ENCODE measurements at places on chromosomes 16 and 17.

DNA sequence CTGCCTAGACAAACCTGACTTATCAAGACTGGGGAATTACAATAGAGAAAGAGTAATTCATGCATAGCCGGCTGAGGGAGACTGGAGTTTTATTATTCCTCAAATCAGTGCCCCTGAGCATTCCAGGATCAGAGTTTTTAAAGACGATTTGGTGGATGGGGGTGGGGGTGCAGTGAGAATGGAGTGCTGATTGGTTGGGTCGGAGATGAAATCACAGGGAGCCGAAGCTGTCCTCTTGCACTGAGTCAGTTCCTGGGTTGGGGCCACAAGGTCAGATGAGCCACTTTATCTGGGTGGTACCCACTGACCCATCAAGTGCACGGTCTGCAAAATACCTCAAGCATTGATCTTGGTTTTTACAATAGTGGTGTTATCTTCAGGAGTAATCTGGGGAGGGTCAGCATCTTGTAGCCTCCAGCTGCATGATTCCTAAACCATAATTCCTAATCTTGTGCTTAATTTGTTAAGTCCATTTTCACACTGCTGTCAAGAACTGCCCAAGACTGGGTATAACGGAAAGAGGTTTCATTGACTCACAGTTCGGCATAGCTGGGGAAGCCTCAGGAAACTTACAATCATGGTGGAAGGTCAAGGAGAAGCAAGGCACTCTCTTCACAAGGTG, 69.6 kb downstream of the MARF1 start:
- DNase-seq: no peak

- DNase-seq: peak; percentile 64
Measured at GRCh38 chr16:49158029-49158642, 123.5 kb downstream of the CBLN1 start.

GRCh38 chr17:37826497-37827430, 81.9 kb upstream of the HNF1B start:
- no peak for DNase-seq

GRCh38 chr17:688100-688989, 26.3 kb downstream of the VPS53 start:
- DNase-seq: no peak

DNA sequence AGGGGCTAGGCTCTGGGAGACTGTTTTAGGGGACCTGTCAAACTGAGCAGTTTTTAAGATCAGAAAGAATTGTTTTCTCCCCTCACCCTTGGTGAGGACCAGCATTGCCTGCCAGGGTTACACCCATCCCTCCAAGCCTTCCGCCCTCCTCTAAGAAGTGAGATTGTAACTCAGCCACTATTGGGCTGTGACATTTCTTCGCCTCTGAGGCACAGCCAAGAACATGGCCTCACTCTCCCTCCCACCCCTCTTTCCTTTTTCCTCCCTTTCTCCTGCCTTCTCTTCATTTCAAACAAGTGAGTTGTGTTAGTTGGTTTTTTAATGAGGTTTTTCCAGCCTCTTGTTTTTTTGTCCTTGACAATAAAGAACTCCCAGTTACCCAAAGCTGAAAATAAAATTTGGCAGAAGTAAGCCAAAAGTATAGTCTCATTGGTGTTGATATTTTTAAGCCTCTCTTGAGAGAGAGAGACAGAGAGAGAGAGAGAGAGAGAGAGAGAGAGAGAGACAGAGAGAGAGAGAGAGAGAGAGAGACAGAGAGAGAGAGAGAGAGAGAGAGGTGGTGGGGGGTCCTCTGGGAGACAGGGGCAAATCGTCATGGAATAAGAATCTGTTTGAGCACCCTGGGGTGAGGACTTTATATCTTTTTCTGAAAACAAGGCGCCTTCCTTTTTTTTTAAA, 77.2 kb upstream of the TBX2 start:
- no peak for DNase-seq

GRCh38 chr17:57899391-57899790, 49.5 kb upstream of the MRPS23 start:
- DNase-seq: no peak

DNA sequence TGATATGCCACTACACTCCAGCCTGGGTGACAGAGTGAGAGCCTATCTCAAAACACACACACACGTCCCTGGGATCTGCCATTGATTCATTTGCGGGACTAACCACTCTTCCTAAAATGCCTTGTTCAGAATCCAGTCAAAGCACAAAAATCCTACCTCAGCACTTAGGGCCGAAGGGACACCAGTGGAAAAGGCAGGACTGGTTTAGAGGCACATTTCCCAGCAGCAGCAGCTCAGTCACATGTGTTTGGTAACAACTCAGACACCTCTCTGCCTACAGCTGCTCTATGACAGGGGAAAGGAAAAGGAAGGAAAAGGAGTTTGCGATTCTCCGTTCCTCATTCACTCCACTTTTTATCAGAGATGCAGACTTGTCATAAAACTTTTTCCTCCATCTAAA, 12.2 kb downstream of the KNOP1 start:
- no peak for DNase-seq

Measured in NT2/D1 (cell line).